Kasumi-1 (cell line): ENCODE measurements at places on chromosomes 2 and 18.

- DNase-seq: peak; percentile 15
Measured at GRCh38 chr2:174952607-174953006, 52.6 kb downstream of the CHN1 start.

- no peak for DNase-seq
Measured at GRCh38 chr2:108244667-108245414, 5.1 kb downstream of the SULT1C3 start.

DNA sequence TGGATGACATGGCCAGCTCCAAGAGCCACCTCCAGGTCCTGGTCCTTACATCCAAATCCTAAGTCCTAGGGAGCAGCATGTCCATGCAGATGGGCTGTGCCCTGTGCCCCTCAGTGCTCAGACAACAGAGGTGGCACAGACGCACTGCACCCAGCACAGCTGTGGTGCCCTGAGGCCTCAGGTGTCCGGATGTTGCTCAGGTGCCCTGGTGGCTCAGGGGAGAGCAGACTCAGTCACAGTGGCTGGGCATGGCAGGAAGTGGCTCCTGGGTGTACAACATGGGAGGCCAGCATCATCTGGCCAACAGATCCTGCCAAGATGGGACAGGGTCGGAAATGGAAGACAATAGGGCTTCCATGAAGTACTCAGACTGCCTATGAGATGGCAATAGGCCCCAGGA lies 50.1 kb downstream of the TIMM21 start:
- no peak for DNase-seq

DNA sequence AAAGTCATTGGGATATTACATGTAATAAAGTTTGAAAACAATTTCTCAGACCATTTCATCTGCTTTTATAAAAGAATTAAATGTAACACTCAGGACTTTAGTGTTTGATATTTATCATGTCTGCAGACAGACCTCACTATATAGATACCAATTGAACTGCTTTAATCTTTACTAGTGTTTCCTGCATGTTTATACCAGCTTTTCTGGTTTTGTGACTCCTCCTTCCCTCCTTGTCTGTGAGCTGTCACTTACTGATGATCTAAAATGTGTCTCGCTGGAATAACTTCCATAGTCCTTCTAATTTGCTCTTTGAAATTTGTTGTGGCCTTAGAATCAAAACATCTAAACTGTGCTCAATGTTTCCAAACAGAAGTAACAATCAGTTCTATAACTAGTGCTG lies 71.3 kb upstream of the TWSG1 start:
- DNase-seq: no peak

DNA sequence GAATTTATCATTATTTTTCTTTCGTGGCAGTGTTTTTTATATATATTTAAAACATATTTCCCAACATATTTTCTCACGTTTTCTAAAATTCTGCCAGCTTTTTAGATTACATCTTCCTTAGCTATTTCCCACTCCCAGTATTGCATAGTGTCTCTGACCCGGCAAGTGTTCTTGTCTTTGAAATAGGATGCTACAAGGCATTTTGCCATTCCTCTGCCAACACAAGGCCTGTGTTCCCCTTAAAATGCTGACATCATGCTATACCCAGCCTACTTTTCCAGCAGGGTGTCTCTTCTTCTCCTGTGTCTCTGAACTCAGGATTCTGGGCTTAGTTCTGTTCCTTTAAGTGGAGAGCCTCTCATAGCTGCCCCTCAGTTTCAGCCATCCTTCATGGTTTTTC lies 115.2 kb downstream of the DIS3L2 start:
- no peak for DNase-seq

GRCh38 chr2:240024766-240025165 lies 376 bp downstream of the NDUFA10 start:
- no peak for DNase-seq

DNA sequence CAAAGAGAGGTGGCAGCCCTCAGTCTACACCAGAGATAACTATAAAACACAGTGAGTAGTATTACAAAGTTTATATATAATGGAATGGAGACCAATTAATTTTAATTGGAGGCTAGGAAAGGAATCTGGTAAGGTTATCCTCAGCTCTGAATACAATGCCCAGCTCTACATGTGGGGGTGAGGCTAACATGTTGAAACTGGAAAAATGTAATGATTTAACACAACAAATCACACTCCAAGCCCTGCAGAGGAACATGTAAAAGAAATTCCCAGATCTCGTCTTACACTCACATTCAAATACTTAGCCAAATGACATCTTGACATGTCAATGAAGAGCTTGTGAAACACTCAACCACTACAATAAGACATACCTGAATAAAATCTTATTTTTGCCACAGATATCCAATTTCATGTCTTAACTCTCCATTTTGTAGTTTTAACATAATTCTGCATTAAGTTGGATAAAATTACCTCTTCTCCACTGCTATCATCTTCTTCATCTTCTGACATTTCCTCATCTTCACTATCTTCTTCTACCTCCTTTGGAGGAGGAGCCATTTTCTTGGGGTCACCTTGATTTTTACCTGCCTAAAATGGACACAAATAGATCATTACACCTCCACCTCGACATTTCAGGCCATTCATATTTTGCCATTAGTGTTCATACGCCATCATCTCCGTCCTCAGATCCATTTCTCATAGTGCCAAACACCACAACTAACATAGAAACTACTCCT lies 1.4 kb downstream of the NCL start:
- no peak for DNase-seq

DNA sequence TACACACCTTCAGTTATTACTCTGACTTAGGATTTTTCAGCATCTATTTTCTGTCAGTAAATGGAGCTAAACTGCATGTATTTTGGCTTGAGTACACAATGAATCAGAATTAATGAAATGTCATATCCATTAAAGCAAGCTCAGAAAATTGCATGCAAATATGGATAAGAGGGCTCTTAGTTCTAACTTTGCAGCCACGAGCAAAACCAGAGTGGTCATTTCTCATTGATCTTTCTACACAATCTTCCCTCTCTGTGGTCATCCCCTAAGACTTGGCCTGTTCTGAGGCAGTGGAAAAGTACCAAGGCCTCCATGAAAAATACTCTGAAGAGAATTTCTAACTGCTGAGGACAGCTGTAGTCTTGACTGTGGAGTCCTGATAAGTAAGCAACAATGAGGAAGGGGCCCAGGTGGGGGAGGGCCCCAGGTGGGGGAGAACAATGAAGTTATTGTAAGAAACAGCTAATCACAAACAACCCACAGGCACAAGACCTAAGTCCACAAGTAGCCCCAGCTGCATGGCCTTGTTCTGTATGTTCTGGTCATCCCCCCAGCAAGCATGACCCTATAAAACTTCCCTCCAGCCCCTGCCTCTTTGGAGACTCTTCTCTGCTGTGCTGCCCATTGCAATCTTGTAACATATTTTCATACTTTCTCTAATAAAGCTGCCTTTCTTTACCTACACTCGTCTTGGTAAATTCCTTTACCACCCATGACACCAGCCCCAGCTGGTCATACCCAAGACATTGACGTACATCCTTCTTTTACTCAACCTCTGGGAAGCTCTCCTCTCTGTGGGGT lies 230.3 kb downstream of the TDRD15 start:
- no peak for DNase-seq
